SW 1271 (cell line): ENCODE measurements at places on chromosomes 6 and 20.

DNA sequence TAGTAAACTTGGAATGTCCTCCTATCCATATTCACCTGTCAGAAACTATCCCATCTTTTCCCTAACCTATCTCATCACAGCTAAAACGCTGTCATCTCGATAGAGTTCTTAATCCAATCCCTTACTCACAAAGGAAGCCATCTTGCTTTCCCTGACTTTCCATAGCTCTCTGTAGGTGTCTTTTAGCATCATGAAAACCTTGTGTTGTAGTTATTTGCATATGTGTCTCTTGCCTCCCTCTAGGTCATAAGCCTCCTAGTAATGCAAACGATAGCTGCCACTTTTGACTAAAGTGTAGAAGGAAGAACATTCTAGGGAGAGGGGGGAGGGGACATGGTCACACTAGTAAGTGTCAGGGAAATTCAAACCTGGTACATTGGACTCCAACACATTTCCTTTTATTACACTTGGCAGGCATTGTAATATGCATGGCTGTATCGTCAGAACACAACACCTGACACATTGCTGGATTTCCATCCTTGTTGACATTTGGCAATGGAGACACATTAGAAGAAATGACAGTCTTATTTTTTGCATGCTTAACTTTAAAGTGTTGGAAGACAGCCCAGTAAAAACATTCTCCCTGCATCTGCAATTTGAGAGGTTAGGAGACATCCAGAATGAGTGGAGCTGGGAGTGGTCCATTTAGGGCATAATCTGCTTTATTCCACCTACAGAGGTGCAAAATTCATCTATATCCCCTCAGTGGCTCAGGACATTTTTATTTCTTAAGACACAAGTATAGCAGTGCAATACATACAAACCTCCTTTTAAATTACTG lies 283.4 kb downstream of the HAO1 start:
- no peak for DNase-seq

GRCh38 chr6:150534553-150534952 lies 65.1 kb upstream of the PLEKHG1 start:
- DNase-seq: no peak

DNA sequence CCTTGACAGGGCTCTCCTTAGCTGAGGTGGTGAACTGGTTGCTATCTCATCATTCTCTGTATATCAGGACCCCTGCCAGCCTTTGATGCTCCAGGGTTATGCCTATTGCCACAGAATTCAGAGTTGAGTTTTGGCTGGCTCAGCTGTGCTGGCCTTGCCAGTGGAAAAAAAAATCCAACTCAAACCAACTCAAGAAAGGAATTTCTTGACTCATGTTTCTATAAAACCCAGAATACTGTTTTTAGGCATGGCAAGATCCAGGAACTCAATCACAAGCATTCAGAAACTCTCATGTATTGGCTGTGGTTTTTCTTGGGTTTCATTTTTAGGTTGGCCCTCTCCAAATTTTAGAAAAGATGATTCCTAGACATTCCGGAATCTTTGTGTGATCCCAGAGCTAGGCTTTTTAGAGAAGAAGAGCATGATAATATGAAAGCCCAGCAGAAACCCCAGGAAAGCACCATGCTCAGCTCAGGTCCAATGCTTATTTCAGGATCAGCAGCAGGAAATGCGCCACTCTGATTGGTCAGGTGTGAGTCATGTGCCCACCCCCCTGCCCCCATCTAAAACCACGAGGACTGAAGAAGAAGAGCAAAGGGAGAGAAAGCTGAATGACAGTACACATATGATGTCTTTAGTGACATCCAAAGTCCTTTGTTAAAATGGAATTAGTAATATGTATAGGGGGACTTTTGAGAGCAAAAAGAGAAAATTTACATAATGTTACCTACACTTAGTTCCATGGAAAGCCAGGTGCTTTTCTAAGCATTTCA lies 122.9 kb downstream of the RNF144B start:
- DNase-seq: no peak

DNA sequence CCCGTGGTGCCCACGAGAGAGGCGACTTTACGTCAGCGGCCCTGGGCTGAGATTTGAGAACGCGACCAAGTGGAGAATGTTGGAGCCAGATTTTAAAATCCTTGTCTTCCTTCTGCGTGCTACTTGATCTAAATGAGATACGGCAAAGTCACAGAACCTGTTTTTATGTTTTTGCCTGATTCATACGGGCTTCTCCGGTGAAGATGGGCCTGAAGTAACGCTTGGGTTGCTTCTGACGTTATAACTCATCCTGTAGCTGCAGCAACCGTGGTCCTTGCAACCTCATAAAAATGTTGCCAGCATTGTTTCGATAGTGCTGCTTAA lies 462 bp upstream of the SLC35B3 start:
- peak; percentile 78 for DNase-seq

GRCh38 chr6:126051791-126052190 lies 65.5 kb downstream of the TRMT11 start:
- no peak for DNase-seq

GRCh38 chr6:150315626-150316025 lies 53.2 kb upstream of the IYD start:
- no peak for DNase-seq

DNA sequence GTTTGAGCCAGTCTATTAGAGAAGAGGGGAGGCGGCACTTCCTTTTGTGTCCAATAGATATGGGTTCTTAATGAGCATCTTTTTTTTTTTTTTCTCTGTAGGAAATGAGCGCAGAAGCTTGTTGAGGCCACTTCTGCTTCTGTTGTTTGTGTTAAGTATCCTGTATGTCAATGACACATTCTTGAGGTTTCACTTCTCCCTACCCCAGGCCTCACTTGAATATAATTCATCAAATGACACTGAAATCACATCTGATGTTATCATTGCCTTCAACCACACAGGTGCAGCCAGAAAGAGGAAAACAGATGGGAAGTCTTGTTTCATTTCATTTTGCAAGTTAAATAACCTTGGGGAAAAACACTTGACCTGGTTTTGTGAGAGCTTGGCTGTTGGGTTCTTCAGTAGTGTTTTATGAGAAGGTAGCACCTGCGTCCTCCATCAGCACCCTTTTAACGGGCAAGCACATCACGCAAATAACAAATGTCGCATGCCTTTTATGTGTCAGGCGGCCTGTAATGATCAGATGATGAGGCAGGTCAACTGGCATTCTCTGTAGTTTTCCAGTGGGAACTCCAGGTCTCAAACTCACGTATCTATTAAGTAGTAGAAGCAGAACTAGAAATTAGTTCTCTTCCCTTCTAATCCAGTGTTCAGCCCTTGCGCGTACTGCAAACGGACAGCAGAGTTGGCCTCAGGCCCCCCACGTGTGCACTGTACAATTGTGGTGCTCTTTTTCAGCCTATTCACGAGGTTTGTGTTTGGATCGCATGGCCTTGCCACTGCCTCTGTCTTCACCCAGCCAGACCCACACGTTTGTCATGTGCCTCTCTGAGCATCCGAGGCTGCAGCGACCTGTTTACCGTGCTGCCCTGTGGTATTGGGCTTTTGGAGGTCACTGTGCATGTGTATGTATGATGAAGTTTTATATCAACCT lies 23.5 kb downstream of the PLEKHG1 start:
- DNase-seq: no peak

DNA sequence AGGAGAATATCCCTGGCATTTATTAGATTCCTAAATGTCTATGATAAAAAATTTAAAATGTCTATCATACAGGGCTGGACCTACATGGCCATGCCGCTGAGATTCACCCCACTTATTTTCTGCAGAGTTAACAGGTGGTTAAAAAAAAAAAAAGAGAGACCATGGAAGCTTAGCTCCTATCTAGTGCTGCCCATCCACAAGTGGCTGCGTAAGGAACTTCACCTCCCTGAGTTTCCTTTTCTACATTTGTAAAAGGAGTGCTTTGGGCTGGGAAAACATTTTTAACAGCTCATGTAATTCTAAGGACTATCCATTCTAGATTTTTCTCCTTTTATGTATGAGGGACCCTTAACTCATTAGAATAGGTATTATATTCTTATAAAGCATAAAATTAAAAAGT lies 534.1 kb downstream of the MMUT start:
- DNase-seq: no peak

DNA sequence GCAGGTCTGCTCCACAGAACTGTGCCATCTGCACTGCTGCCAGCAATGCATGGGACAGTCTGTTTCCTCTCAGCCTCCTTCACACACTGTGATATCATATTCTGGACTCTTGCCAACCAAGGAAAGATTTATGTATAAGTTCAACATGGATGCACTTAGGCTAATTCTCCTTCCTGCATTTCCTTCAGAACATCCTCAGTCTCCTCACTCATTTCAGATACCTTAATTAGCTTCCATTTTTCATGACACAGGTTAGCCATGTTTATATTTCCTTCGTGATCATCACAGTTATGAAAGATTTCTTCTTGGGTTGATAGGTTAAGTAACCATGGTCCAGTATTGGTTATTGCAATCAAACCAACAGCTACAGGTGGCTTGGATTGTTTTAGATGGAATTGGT lies 46.4 kb upstream of the DDR1 start:
- no peak for DNase-seq
